ENCODE measurements at places on chromosomes 3 and 15.

DNA sequence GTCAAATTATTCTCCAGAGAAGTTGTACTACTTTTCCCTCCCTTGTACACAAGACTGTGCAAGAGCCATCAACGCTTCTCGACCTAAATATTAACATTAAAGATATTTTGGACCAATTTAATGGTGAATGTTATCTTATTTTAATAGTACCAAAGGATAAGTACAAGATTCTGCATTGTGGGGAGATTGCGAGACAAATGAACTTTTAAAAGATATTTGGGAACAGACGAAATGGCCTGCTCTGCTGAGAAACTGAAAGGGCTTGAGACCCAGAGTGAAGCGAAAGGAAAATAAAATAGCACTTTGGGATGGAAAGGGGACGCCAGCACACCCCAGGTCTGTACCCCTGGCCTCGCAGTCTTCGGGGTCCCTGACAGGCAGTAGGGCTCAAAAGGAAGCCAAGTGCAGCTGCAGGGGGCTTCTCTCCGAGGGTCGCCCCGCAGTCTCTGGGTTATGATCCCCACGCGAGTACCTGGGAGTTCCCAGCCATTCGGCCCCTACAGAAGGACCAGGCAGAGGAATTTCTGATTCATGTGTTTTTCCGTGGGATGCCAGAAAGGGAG is 97.6 kb upstream of the VGLL3 start:
- DNase-seq = peak; percentile 9

- DNase-seq = no peak
Measured at GRCh38 chr3:111332488-111333080, 209.4 kb upstream of the CD96 start.

- DNase-seq = no peak
Measured at GRCh38 chr3:58666683-58667082, at the start of gene FAM3D. Gene FAM3D (minus strand): TSS chr3:58666774. CDS start chr3:58655563, 11,211 bp downstream.

DNA sequence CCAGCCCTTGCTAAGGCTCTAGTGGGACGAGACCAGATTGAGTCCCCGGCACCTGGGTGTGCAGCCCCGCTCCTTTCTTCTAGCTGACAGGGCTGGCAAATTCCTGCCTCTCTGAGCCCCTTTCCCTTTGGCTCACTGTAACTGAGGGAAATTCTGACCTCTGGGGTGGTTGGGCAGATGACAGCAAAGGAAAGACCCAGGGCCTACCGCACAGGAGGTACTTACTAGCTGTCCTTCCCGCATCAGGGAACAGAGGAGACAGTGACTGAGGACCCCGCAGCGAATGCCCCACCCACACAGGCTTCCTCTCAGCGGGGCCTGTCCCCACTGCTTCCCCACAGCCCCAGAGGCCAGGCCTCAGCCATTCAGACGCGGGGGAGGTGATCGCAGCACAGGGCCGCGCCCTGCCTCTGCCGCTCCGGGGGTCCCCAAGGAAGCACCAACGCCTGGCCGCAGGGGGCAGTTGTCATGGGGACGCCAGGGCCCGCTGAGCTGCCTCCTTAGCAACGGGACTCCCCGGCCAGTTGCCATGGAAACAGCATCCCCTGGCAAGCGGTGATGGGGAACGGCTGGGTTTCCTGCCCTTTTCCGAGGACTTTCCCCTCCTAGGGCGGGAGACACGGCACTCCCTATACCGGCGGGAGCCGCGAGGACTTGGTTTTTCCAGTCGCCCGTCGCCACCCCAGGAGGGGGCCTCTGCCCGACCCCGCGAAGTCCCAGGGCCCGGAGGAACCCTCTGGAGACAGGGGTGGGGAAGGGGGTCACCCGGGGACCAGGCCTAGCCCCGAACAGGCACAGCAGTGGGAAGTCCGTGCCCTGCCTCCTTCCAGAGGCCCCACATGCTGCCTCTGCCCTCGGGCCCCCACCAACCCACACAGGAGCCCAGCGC is 50.1 kb downstream of the HCN4 start:
- DNase-seq = no peak

GRCh38 chr3:159165961-159166360 is 364.1 kb downstream of the MFSD1 start:
- no peak for DNase-seq

- DNase-seq = no peak
Measured at GRCh38 chr3:142355692-142356091, 92.1 kb downstream of the XRN1 start.

DNA sequence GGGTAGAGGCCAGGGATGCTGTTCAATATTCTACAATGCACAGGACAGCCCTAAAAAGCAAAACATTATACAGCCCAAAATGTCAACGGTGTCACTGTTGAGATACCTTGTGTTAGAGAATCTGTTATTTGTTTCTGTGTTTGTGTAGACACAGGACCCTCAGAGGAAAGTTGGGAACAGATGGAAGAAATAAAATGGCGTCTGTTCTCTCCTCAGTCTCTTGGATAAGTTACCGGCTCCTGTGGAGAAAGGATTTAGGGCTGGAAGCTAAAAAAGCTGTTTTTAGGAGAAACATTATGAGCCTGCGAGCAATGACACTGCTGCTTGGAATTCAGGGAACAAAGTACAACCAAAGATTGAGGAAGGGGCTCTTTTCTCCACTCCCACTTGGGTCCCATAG is 688.6 kb upstream of the ZNF385D start:
- no peak for DNase-seq

DNA sequence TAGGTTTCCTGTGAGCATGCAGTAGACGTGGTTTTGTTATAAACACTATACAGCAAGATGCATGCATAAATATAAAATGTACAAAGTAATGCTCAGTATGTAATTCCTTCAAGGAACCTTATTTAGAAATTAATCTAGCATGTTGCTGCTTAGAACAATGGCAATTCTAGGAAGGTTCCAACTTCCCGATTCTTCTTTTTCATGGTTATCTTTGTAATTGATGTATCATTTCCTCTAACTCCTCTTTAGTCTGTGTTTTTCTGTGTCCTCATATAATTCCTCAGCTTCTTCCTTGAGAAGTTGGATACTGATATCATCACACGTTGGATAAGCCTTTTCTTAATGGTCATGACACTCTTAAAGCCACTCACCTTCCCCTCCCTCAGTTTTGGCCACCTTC is 3.5 kb downstream of the TSEN2 start:
- no peak for DNase-seq

DNA sequence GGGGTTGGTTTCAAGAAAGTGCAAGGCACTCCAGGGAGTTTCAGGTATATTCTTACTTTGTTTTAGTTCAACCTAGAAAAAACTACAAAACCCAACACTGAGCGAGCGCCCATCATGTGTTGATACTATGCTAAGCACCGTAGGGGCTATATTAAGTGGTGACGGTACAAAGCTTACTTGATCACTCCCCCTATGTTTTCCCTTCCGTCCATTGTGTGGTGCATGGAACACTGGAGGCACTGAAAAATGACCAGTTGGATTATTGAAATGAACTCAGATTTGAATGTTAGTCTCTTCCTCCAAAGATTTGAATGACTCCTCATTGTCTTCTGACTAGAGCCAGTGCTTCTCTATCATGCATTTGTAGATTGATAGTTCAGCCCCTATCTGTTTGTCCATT is 6.6 kb downstream of the MYZAP start:
- no peak for DNase-seq

DNA sequence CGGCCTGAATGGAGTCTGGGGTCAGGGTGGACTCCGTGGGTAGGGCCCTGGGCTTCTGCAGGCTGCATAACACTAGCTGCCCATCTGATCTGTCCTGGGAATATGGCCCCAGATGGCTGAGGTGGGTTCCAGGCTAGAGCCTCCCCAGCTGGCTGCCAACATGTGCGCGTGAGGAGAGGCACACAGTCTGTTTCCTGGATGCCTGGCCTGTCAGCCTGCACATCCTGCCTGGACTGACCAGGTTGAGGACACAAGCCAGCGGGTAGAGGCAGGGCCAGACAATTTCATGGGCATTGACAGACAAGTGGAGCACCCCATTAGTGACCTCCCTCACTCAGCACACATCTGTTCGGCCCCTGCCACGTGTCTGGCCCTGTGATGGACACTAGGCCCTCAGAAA is 29.8 kb upstream of the RPL29 start:
- DNase-seq = peak; percentile 74

DNA sequence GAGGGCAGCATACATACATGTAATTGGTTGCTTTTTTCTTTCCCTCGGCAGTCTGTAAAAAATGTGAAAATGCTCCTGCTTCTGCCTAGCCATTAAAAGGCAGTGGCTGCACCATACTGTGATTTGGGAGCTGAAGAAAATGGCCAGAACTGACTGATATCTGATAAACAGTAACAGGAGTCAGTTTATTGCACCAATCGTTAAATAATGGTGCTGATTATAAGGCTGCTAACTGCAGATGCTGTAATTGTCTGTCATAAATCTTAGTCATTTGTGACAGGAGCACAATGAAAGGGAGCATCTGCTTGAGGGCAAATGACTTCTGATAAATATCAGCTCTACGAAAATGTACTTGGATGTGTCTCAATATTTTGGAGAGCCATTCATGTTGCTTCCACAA is 263.1 kb upstream of the DNAJC19 start:
- no peak for DNase-seq

DNA sequence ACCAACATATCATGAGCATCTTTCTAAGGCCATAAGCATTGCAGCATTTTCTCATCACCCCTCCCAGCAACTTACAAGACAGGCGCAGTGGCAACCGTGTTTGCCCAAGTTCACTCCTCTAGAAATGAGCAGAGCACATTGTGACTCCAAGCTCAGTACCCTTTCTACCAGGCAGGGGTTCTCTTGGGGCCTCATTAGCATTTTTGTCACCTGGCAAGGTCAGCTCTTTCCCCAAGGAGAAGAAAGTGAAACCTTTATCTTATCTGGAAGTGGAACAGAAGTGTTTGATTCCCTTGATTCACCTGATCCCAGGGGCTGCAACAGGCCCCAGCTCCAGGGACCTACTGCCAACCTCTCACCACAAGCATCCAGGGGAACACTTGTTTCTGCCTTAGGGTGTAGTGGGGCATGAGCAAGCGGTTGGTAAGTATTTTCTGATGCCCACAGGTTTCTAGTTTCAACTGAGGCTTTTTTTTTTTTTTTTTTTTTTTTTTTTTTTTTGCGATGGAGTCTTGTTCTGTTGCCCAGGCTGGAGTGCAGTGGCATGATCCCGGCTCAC is 44.0 kb upstream of the HERC1 start:
- no peak for DNase-seq

DNA sequence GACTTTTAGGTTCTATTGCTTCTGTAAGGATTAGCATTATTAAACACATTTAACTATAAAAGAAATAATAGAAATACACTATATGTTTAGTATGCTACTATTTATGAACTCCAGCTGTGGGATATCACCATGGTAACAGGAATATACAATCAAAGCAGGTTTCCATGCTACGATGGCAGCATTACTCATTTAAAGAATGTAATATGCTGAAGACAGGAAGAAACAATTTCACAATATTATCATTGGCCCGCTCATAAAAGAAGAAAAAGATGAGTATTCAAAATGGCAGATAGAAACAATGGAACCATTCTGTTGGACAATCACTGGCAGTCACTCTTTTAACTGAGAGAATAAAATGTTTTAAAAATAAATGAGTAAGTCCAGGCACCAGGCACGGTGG is 153.4 kb downstream of the CBLB start:
- no peak for DNase-seq

DNA sequence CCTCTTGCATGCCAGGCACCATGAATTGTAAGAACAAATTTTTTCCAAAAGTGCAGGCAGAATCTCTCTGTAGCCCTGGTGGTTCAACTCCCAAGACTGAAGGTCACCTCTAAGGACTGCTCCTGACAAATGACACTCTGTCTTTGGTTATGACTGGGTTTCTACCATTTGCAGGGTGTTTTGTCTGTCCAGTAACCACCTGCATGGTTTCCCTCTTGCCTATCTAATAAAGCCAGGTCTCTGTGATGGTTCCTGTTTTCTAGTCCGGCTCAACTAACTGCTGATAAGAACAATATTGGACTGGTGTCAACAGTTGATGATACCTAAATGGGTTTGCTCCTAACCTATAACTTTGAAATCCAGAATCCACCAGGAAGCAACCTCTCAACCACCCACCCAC is 43.7 kb downstream of the ATP8B4 start:
- no peak for DNase-seq

DNA sequence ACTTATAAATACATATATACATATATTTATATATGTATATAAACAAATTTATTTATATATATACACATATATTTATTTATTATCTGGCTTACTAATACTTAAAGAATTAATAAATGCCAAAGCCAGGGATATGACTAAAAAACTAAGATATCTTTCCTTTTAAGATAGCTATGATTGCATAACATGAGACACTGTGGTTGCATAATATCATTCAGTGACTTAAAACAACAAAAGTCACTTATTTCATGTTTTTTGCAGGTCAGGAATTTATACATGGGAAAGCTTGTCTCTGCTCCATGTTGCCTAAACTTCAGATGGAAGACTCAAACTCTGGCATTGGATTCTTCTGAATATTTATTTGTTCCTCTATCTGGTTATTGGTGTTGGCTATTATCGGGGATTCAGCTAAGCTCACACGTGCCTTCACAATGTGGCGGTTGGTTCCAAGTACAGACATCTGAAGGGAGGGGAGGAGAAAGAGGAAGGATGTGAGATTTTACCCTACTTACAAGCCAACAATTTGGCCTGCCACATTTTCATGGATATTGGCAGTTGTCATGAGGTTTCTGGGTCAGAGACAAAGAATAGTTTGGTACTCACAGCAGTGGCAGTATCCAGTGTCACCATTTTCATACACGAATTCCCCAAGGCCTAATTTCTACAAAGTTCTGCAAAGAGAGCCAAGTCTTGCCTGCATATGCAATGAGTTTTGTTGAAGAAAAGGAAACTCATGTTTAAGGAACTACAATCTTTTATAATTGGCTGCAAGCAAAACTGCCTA is 381.6 kb downstream of the EPHA3 start:
- DNase-seq = no peak

DNA sequence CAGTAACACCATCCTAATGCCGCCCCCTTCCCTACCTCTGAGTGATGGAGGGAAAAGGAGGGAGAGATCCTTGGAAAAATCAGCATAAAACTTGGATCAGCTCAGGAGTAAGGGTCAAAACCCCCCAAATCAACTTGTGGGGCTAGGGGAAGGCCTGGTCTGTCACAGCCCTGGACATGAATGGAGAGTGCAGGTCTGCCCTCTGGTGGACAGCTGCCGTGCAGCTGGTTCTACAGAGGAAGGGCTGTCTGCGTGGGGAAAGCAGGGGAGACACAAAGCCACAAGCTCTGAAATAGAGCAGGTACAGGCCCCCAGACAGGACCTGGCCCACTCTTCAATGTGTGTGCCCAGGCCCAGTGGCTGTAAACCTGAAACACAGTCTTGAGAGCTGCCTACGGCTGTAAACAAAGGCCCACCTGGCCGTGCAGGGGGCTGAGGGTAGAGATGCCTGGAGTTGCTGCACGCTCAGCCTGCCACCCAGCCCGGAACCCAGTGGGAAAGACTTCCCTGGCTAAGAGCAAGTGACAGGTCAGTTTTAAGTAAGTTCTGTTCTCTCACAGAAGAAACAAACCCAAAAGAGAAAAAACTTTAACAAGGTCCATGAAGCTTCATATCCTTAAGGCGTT is 16.4 kb downstream of the CLK3 start:
- DNase-seq = peak; percentile 81

Measured in psoas muscle (tissue), 8 donors.